ENCODE measurements at places on chromosomes 16 and 17.

DNA sequence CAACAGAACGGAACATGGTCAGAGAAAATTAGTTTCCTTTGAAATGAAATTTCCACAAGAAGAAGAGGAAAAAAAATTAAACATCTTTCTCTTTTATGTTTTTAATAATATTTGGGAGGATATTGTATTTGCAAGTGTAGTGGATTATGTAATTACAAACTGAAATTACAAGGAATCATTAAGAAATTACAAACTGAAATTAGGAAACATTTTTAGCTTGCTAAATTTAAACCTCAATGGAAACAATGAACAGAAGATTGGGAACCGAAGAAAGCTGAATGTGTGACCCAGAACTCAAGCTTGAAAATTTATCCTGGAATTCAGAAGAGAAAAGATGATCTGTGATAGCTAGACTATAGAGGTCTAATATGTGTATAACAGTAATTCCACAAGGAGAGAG, 4.4 kb upstream of the PIK3R5 start:
- DNase-seq, result no peak

DNA sequence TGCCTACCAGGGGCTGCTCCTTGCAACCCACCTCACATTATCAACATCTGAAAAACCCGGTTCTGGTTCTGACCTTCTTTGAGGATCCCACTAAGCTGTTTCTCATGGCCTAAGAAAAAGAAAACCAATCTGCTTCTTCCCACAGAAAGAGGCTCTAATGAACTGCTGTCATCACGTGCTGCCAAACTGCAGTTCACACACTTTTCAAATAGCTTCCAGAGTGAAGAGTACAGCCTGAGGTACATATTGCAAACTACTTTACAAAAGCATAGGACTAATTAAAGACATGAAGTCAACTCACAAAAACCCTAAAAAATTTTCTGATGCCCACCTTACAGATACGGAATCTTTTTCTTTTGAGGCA, 36.7 kb downstream of the SMG6 start:
- DNase-seq, result no peak

- no peak for DNase-seq
These were observed 495 bp upstream of the CMTR2 start for GRCh38 chr16:71289732-71290062.

GRCh38 chr16:50539053-50539695, 9.0 kb upstream of the NKD1 start:
- no peak for DNase-seq

- no peak for DNase-seq
These were observed 38.9 kb downstream of the KANSL1 start for GRCh38 chr17:46154151-46154816.

DNA sequence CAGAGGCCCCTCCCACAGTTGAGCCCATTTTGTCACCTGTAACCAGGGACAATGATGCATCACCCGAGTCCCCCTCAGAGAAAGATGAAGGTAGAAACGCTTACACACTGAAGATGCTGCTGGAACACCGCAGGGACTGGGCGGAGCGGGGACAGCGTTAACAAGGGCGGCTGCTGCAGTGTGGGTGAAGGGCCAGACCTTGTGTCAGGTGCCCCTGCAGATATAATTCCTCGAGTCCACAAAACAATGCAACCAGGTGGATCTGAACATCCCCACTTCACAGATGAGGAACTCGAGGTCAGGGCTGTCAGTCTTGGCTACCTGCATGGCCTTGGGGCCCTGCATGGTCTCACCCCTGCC, 6.3 kb upstream of the MAPK7 start:
- no peak for DNase-seq

- no peak for DNase-seq
These were observed 12.8 kb downstream of the RECQL5 start for GRCh38 chr17:75654176-75654575.
